ENCODE measurements at places on chromosomes 6 and 20.

GRCh38 chr20:26163890-26164289, 467.2 kb upstream of the ZNF337 start:
- DNase-seq, result no peak
- no peaks in the 10 kb centered on the region for H3K36me3 ChIP-seq
- no peaks in the 10 kb centered on the region for H3K27me3 ChIP-seq
- no peaks in the 10 kb centered on the region for H3K4me1 ChIP-seq
- H3K4me3 ChIP-seq, result no peak overlapping the region
- H3K27ac ChIP-seq, result no peak overlapping the region

GRCh38 chr6:125564941-125565340, 184.5 kb upstream of the HEY2 start:
- H3K4me3 ChIP-seq, result no peak overlapping the region
- DNase-seq, result no peak
- H3K4me1 ChIP-seq, result no peaks in the 10 kb centered on the region
- no peak overlapping the region for H3K27ac ChIP-seq

DNA sequence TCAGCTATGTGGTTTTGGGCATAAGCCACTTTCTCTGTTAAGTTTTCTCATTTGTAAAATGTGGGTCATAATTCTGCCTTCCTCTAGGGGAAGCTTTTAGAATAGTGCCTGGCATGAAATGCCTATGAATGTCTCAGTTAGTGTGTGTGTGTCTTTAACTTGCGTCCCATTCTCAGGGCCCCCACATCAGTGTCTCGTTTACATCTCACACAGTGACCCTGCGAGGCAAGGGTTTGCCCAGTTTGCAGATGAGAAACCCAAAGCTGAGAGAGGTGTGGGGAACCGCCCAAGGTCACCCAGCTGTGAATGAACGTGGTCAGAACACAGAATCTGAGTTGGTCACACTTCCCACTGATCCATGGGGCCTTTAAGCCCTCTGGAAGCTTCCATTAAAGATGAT, 14.1 kb downstream of the DYNLRB1 start:
- no peaks in the 10 kb centered on the region for H3K27me3 ChIP-seq
- H3K4me3 ChIP-seq, result no peak overlapping the region
- H3K4me1 ChIP-seq, result peaks cover 6% of the 10 kb centered on the region
- no peak overlapping the region for H3K27ac ChIP-seq
- peaks cover 68% of the 10 kb centered on the region for H3K36me3 ChIP-seq

DNA sequence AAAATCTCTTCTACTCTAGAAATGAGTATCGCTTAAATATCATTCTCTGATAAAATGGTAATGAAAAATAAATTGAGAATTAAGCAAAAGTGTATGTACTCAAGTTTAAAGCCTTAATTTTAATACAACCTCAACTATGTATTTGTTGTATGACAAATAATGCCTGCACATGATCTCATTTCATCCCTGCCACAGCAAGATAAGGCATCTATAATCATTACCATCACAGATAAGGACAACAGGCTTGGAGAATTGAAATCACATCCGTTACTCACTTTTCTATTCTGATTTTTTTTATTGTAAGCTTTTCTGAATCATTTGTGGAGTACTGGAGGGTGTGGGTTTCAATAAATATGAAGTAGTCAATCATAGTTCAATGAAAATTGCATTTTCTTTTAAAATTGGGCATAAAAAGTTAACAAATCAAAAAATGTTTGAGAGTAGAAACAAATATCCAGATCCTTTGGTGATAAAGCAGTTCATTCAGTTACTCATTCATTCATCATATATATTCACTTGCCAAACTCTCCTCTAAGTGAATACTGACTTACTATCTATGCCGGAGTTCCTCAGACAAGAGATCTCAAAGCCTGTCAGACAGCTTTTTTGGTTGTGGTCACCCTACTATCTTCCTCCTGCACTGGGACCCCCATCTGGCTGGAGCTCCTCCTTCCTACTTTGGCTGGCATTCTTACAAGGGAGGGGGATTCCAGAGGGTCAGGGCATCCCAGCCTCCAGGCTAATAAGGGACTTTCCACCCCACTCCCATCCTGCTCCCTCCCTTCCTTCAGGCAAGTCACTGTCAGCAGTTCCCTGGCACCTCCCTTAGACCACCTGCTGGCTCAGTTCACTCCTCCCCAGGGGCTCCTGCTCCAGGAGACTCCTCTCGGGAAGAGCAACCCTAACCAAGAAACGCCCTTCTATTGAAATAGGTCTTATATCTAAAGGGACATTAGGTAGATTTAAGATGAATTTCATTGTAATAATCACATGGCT, 118.6 kb downstream of the OGFRL1 start:
- DNase-seq, result no peak
- H3K36me3 ChIP-seq, result no peaks in the 10 kb centered on the region
- no peak overlapping the region for H3K4me3 ChIP-seq
- no peak overlapping the region for H3K27ac ChIP-seq

- no peaks in the 10 kb centered on the region for H3K4me1 ChIP-seq
- no peaks in the 10 kb centered on the region for H3K27me3 ChIP-seq
- no peak overlapping the region for H3K4me3 ChIP-seq
- H3K36me3 ChIP-seq, result no peaks in the 10 kb centered on the region
These were observed 16.4 kb upstream of the IBTK start for GRCh38 chr6:82263916-82264315.

DNA sequence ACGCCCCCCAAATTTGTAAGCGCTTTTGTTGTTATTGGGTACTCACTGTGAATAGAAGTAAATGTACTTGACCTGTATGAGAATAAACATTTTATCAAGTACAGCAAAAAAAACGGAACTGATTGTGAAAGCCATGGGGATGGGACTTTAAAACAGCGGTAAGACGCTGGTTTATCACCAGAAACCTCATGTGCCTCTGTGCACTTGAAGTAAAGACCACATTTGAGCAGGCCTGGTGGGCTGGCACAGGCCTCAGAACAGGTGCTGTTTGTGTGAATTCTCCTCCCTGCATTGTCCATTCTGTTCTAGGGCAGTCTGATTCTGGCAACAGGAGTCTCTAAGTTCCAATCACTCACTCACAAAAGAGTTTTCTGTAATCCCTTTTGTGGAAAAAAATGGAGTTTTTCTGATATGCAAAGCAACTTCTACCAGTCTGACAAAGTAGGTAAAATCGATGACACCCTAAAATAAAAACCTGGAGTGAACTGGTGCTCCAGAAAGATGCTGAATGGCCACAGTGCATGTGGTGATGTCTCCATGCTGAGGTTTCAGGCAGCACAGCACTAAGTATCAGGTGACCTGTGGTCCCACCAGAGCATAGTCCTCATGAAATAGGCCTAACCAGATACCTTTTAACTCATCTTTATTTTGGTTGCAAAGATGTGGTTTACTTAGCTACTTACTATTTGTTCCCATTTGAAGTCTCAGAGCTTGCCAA, 53.9 kb downstream of the STX7 start:
- no peaks in the 10 kb centered on the region for H3K4me1 ChIP-seq
- H3K4me3 ChIP-seq, result no peak overlapping the region
- peaks cover 59% of the 10 kb centered on the region for H3K36me3 ChIP-seq
- H3K27me3 ChIP-seq, result no peaks in the 10 kb centered on the region

DNA sequence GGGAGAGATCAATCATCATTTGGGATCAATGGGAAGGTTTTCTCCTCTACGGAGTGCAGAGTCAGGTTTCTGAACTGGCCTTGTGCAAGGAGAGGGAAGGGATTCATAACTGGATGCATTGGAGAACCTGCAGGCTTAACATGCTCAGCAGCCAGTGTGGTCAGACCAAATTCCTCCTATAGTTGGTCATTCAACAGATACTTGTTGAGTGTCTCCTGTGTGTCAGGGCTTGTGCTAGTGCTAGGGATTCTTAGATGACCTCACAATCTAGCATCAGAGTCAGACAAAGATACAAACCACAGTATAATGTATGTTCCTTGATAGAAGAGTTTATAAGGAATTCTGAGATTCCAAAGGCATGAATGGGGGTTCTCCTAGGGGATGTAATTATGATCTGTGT, 23.9 kb downstream of the RALY start:
- H3K36me3 ChIP-seq, result no peaks in the 10 kb centered on the region
- no peak for DNase-seq
- H3K4me1 ChIP-seq, result peaks cover 9% of the 10 kb centered on the region
- no peak overlapping the region for H3K4me3 ChIP-seq
- no peak overlapping the region for H3K27ac ChIP-seq

DNA sequence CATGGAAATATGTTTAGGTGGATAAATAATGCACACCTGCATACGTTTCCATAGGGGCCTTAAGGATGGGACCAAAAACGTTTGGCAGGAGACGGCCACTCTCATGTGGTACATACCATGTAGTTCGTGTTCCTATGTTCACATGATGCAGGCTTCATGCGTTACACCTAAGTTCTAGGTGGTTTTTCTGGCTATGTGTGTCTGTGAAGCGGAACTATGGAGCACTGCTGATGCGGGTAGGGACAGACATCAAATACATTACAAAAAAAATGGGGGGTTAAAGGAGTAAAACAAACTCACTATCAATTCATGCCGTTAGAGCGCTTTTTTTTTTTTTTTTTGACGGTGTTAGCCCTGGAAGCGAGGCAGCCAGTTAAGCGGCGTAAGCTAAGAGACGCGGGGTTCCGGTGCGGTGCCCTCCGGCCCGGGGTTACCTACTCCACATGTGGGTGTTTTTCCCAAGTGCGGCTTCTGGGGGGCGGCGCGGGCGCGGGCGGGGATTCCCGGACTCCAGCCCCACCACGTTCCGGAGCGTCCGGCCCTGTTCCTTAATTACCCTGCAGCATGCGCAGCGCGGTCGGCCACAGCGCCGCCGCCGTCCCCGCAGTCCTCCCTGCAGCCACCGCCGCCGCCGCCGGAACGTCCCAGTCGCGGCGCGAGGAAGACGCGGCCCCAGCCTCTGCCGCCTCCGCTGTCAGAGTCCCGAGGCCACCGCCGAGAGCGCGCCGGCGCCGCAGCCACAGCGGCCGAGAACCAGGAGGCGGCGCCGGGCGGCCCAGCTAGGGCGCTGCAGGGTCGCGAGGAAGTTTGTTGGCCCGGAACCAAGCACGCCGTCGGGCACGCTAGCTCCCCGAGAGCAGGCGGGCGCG, 648 bp downstream of the COL19A1 start:
- no peaks in the 10 kb centered on the region for H3K36me3 ChIP-seq
- H3K27ac ChIP-seq, result no peak overlapping the region
- no peaks in the 10 kb centered on the region for H3K4me1 ChIP-seq
- DNase-seq, result peak; percentile 74

All from ascending aorta (tissue), 2 donors.